ENCODE measurements at places on chromosomes 1 and 21. TPM values are rescaled to one million over a fixed set of nuclear protein-coding genes. Genes with fewer than 3 reads are reported as not detected.

The C1QA gene
- not detected for total RNA-seq

The AMY2A gene
- total RNA-seq: not detected

The IL19 gene
- total RNA-seq: not detected

The TNNT2 gene
- not detected for total RNA-seq

The LRRC7 gene
- not detected for total RNA-seq

The HOOK1 gene
- 9.9 TPM for total RNA-seq

The NTNG1 gene
- 5.8 TPM for total RNA-seq

DNA sequence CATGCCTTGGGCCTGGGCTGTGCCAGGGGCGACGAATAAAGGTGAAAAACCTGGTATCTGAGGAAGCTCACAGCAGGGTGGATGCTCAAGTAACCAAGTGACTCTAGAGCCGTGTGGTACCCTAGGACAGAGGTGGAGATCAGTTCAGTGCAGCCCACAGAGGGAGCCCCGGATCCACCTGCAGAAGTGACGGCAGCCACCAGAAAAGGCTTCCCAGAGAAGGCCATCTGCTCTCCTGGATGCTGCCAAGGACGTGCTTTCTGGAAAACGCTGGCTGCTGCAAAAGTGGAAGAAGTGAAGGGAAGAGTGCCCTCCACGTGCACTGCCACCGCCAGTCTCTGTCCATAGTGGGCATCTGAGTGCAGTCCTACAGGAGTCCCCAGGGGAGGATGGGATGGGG is 27.7 kb downstream of the TMCO4 start:
- DNase-seq: no peak
- no peak overlapping the region for H3K4me3 ChIP-seq
- H3K27ac ChIP-seq: no peak overlapping the region
- no peaks in the 10 kb centered on the region for H3K4me1 ChIP-seq
- peaks cover 67% of the 10 kb centered on the region for H3K36me3 ChIP-seq

DNA sequence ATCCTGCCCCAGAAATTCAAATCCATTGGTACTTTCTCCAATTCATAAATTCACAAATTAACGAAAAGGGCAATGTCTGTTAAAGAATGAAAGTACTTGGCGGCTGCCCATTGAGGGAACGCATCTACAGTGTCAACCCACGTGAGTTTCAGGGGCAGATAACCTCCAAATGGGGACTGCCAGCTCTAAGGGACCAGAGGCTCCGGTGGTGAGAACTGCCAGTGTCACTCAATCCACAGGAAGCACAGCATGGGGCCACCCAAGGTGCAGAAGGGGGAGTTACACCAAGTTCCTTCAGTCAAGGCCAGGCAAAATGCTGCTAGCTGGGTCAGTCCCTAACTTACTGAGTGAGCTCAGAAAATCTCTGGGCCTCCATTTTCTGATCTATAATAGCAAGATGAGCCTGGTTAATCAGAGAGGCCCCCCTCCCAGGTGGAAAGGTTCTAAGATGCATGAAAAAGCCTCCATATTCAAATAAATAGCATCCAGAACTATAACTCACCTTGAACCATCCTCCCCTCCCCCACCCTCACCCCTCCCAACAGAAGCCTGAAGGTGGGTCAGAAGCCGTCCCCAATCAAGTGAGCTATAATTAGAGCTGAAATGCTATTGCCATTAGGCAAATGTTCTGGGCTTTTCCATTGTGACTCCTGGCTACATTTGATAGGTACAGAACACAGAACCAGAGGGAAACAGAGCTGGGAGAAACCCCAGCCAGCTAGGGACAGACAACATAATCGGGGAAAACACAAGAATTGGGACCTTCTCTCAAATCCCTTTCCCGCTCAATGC is 41.7 kb downstream of the LRP8 start:
- H3K36me3 ChIP-seq: peaks cover 9% of the 10 kb centered on the region
- H3K27me3 ChIP-seq: no peaks in the 10 kb centered on the region
- H3K27ac ChIP-seq: no peak overlapping the region
- no peaks in the 10 kb centered on the region for H3K4me1 ChIP-seq
- no peak for DNase-seq
- H3K4me3 ChIP-seq: no peak overlapping the region

DNA sequence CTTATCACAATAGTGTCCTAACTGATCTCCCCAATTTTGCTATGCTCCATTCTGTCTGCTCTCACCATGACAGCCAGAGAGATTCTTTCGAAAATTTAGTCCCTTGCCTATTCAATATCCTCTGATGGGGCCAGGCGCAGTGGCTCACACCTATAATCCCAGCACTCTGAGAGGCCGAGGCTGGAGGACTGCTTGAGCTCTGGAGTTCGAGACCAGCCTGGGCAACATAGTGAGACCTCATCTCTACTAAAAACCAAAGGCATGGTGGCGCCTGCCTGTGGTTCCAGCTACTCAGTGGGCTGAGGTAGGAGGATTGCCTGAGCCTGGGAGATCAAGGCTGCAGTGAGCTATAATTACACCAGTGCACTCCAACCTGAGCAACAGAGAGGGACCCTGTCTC is 16.1 kb upstream of the PDZK1IP1 start:
- no peak for DNase-seq
- peaks cover 27% of the 10 kb centered on the region for H3K27me3 ChIP-seq
- H3K27ac ChIP-seq: no peak overlapping the region
- H3K36me3 ChIP-seq: no peaks in the 10 kb centered on the region

GRCh38 chr1:76583875-76584477 is 283.3 kb upstream of the ST6GALNAC5 start:
- H3K27ac ChIP-seq: no peak overlapping the region
- no peaks in the 10 kb centered on the region for H3K4me1 ChIP-seq
- H3K27me3 ChIP-seq: no peaks in the 10 kb centered on the region
- no peaks in the 10 kb centered on the region for H3K36me3 ChIP-seq

DNA sequence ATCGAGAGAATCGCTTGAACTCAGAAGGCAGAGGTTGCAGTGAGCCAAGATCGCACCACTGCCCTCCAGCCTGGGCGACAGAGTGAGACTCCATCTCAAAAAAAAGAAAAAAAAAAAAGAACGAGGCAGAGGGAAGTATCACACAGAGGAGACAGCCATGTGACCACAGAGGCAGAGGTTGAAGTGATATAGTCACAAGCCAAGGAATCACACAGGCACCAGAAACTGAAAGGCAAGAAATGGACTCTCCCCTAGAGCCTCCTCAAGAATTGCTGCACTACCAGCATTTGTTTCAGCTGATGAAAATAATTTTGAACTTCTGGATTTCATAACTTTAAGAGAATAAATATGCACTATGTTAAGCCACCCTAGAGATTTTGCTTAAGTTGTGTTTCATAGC is 459.6 kb downstream of the PTPRC start:
- peaks cover 1% of the 10 kb centered on the region for H3K27me3 ChIP-seq
- H3K4me1 ChIP-seq: peaks cover 35% of the 10 kb centered on the region
- H3K27ac ChIP-seq: no peak overlapping the region
- H3K4me3 ChIP-seq: no peak overlapping the region

DNA sequence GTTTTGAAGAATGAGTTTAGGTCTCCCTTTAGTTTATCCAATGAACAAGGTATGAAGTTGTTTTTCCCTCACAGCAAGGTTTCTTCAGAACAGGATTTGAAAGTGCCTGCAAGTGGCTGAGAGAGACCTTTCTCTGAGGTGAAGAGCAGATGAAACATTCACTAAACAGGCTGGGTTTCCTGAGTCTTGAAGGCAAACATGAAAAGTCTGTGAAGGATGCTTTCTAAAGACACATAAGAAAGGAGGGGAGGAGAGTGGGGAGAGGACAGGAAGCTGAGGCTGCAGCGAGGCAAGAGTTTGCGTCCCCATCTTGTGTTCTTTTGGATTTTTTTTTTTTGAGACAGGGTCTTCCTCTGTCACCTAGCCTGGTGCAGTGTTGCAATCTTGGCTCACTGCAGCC is 95.7 kb upstream of the SIM2 start:
- no peak overlapping the region for H3K4me3 ChIP-seq
- H3K27me3 ChIP-seq: peaks cover 17% of the 10 kb centered on the region
- H3K36me3 ChIP-seq: no peaks in the 10 kb centered on the region
- no peak for DNase-seq
- no peaks in the 10 kb centered on the region for H3K4me1 ChIP-seq

GRCh38 chr1:71717186-71717585 is 565.2 kb downstream of the NEGR1 start:
- no peaks in the 10 kb centered on the region for H3K36me3 ChIP-seq
- H3K27ac ChIP-seq: no peak overlapping the region
- no peak overlapping the region for H3K4me3 ChIP-seq
- no peak for DNase-seq
- no peaks in the 10 kb centered on the region for H3K27me3 ChIP-seq
- H3K4me1 ChIP-seq: no peaks in the 10 kb centered on the region

- no peak for DNase-seq
- H3K36me3 ChIP-seq: no peaks in the 10 kb centered on the region
- no peaks in the 10 kb centered on the region for H3K4me1 ChIP-seq
- H3K27me3 ChIP-seq: no peaks in the 10 kb centered on the region
Measured at GRCh38 chr21:27257226-27257625, 290.3 kb upstream of the ADAMTS5 start.

DNA sequence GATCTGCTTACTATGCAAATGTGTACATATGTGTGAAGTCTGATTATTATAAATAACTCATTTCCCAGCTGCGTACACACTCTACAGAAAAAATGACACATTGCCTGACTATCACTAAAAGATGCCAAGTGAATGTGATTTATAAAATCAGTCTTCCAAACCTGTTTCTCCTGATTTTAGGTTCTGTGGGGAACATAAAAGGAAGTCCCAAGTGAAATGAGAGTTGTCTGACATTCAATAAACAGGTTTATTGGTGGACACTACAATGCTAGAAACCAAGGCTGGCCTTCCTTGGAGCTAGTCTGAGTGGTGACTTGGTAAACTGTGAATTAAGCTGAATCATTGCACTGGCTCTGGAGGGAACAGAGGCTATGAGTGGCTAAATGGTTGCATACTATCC is 287.9 kb upstream of the ESRRG start:
- H3K4me3 ChIP-seq: no peak overlapping the region
- no peak overlapping the region for H3K27ac ChIP-seq
- no peaks in the 10 kb centered on the region for H3K36me3 ChIP-seq
- no peak for DNase-seq

DNA sequence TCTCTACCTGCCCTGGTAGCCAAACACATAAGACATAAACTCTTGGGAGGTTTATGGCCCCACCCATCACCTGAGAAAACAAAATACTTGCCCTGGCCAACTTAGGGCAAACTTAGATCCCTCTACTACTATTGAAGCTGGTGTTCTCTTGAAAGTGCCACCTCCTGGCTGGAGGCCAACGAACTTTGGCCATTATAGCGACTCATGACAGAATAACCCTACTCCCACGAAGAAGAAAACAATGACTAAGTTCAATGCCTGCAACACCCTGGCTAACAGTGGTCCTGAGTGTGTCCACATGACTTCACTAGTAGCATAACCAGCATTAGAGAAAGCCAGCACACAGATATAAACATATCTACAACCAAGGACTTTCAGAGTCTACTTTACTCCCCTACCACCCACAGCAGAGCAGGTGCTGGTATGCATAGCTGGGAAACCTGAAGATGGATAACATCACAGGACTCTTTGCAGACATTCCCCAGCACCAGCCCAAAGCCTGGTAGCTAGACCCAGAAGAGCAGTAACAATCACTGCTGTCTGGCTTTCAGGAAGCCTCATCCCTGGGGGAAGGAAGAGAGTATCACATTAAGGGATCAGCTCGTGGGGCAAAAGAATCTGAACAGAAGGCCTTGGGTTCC is 81.0 kb downstream of the SLC30A10 start:
- H3K27me3 ChIP-seq: peaks cover 11% of the 10 kb centered on the region
- H3K4me3 ChIP-seq: no peak overlapping the region
- no peaks in the 10 kb centered on the region for H3K4me1 ChIP-seq
- DNase-seq: no peak

- H3K27me3 ChIP-seq: peaks cover 21% of the 10 kb centered on the region
- no peak within 1 kb of the TSS for H3K4me3 ChIP-seq
- no peaks in the 10 kb centered on the region for H3K4me1 ChIP-seq
- DNase-seq: no peak
- no peaks in the 10 kb centered on the region for H3K36me3 ChIP-seq
- no peak within 1 kb of the TSS for H3K27ac ChIP-seq
Measured at GRCh38 chr1:160115545-160116282, at the start of gene ATP1A2. ATP1A2 (plus strand) TSS chr1:160115759; CDS start chr1:160115862, 103 bp downstream.

DNA sequence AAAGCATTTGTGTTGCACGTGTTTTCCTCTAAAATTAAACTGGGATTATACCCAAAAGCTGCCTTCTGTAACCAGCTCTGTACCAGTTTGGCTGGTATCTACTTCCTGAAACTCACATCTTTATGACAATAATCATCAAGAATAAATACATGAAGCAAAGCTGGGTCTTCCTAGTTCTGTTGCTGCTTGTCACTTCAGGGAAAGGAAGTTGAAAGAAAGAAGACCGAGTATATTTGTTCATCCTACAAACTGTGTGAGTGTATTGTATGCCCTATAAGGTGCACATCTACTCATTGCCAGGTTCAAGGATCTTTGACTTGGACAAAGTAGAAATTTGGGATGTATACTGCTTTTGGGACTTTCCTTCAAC is 29.1 kb upstream of the IFNGR2 start:
- H3K4me3 ChIP-seq: peak overlapping the region; percentile 59
- no peaks in the 10 kb centered on the region for H3K27me3 ChIP-seq
- peak overlapping the region; percentile 74 for H3K27ac ChIP-seq
- no peak for DNase-seq
- H3K4me1 ChIP-seq: peaks cover 80% of the 10 kb centered on the region

DNA sequence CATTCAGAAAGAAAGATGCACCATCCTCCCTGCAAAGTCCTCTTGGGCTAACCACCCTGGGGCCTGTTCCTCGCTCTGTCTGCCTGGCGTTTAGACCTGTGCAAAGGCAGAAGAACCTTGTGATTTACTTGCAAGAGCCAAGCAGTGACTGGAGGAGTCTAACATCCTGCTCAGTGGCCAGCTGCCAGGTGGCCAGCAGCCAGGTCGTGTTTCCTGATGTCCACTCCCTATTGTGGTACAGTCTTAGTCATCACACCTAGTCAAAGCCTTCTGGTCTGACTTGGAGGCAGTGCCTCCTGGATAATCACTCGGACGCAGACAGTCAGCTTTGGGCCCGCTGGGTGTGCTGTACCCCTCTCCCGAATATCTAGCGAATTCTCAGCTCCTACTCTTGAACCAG is 118.1 kb downstream of the PGBD5 start:
- H3K36me3 ChIP-seq: no peaks in the 10 kb centered on the region
- H3K27ac ChIP-seq: no peak overlapping the region
- no peak overlapping the region for H3K4me3 ChIP-seq
- DNase-seq: no peak
- H3K27me3 ChIP-seq: peaks cover 4% of the 10 kb centered on the region

DNA sequence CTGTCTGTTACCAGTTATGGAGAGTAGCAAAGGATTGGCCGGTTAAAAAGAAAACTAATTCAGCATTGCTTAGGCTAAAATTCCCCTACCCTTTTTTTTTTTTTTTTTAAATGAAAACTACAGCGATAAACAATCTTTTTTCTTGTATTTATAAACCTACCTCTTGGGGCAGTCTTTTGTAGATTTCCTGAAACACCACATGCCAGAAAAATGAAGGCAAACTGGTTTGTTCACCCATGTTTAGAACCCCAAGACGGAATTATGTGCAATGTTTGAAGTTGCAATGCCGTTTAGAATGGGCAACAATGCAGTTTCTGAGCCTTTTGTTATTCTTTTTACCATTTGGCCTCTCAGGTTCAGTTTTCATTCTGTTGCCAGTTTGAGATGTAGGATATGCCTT is 59.1 kb downstream of the PRDM2 start:
- H3K4me1 ChIP-seq: peaks cover 90% of the 10 kb centered on the region
- H3K4me3 ChIP-seq: no peak overlapping the region
- no peaks in the 10 kb centered on the region for H3K27me3 ChIP-seq
- peaks cover 67% of the 10 kb centered on the region for H3K36me3 ChIP-seq
- H3K27ac ChIP-seq: no peak overlapping the region

GRCh38 chr1:109906160-109906838 is 4.3 kb upstream of the CSF1 start:
- no peaks in the 10 kb centered on the region for H3K36me3 ChIP-seq
- H3K27me3 ChIP-seq: peaks cover 34% of the 10 kb centered on the region
- H3K4me1 ChIP-seq: peaks cover 28% of the 10 kb centered on the region

GRCh38 chr21:36236052-36236730 is 79.6 kb downstream of the DOP1B start:
- H3K4me1 ChIP-seq: peaks cover 33% of the 10 kb centered on the region
- peak; percentile 22 for DNase-seq
- H3K27ac ChIP-seq: peak overlapping the region; percentile 54

All from activated B cell treated with CpG ODN at 0.5 μM for 24 hours (primary cell).